T-helper 17 cell (primary cell): ENCODE measurements at places on chromosomes 12 and 14.

GRCh38 chr14:59160506-59160905 is 28.0 kb upstream of the DAAM1 start:
- no peak for DNase-seq

DNA sequence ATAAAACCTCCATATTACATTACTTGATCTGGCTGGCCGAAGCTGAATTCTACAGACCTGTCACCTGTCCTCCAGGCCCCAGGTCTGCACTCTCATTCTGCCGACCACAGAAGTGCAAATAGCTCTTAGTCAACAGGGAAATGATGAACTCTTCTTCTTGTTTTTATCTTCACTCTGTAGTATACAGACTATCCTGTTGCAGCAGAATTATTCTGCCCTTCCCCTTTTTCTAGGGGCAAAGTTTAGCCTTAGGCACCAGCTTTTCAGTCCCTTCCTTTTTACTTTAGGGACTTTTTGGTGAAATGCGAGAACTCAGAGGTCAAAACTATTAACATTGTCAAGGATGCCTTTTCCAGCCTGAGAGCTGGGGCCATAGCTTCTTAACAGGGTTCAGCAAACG is 229.6 kb upstream of the EGLN3 start:
- DNase-seq: no peak

DNA sequence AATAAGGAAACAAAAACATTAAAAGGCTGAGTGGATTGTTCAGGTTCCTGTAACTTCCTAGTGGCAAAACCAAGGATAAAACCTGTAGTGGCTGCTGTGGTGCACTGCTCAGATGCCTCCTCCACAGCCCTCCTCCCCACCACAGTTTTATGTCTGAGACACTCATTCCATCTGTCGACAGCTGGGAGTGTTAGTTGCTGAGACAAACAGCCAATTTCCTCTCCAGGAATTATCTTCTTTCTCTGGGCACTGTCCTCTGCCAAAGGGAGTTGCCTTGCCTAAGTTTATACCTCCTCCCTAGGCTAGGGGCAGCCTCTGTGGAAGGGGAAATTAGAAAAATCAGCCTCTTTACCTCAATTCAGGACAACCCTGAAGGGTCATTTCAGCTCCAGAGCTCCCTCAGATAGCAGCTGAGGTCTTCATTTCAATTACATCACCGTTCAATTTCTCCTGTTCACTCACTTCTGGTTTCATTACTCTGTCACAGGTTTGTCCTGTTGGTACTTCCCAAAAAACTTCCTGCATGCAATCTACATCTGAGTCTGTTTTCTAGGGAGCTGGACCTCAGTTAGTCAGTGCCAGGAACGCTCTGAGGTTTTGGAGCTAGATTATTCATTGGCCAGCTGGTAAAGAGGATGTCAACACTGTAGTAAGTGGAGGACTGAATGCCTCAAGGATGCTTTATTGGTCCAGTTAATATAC is 74.9 kb upstream of the ATP2B1 start:
- no peak for DNase-seq

- no peak for DNase-seq
These were observed 141.8 kb downstream of the ZFP36L1 start for GRCh38 chr14:68651075-68651474.

GRCh38 chr14:55339770-55340169 is 68.5 kb downstream of the FBXO34 start:
- DNase-seq: no peak

- DNase-seq: no peak
These were observed 186.2 kb upstream of the C14orf180 start for GRCh38 chr14:104393199-104393897.

DNA sequence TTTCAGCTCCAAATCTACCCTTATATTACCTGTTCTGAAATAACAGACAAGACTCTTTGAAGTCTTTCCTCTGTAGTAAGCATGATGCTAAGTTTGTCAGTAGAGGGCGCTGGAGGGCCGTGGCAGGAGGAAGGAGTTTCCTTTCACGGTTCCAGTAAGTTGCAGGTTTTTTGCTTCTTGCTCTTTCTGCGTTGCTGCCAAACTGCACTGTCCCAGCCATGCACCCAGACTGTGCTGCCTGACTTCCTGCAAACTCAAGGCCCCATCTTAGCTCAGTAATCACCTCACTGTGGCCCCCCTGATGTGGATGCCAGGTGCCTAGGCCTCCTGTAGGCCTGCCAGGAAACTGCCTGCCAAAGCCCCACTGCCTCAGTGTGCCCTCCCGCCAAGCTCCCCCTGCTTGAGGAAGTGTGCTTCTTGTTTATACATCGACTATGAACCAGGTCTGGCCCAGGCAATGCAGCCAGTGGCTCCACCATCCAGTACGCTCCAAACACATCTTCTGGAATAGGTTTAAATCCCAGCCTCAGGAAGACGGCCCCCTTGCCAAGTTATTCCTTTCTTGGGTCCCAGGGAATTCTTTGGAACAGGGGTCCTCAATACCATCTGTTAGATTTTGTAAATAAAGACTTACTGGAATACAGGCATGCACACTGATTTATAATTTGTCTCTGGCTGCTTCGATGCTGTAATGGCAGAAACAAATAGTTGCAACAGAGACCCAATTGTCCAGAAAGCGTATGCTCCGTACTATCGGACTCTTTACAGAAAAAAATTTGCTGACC is 193.7 kb upstream of the LRIG3 start:
- DNase-seq: peak; percentile 6

GRCh38 chr12:113643177-113643974 is 171.7 kb upstream of the LHX5 start:
- DNase-seq: no peak

DNA sequence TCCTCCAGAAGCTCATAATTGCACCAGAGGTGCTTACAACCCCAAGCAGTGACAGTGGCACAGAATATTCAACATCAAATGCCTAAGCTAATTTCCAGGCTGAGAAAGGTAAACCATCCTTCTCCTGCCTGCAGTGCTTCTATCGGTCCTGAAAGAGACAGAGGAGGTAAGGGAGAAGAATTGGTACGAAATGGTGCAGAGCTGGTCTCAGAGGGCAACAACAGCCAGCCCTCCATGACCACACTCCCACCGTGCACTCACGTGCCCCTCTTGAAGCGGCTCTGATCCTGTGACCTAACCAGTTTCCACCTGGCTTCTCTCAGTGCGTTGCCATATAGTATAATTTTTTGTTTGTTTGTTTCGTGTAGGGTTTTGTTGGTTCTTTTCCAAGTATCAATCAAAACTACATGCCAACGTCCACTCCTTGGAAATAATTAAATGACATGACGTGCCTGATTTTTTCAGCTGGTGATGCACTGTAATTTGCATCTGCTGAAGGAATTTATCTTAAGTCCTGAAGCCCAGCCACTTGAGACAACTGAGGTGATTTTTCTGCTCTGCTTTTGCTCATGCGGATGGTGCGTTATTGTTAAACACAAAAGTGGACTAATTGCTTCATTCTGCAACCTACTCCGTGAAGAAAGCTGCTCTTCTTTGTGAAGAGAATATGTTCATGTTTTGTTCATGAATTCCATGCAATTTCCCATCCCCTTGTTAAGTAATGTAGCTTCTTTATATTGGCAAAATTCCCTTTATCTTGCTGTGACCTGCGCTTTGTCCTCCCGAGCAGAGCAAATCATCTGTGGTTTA is 1.3 kb upstream of the ATP2A2 start:
- no peak for DNase-seq

GRCh38 chr12:80299976-80300375 is 144.1 kb upstream of the PTPRQ start:
- no peak for DNase-seq

DNA sequence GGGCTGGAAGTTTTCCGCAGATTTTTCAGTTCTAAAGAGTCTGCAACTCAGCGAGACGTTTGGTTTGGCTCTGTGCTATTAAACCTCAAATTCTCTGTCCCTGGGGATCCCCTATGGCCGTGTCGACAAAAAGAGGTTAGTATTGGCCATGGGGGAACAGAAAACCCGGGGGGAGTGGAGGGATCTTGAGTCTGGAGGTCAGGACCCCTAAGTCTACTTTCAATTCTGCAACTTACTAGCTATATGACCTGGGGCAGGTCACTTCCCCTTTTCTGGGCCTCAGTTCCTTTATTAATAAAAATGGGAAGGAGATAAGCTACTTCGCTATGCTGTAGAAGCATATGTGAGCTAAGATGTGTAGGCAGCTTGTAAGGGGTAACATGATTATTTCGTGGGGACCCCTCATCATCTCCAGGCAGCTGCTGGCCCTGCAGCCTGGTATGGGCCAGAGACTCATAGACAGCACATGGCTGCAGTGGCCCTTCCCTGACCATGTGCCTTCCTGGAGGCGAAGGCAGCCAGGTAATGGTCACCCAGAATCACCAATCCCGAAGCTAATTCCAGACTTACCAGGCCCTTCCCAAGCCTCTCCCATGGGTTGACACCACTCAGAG is 8.6 kb downstream of the ASB2 start:
- no peak for DNase-seq
